Muscle of leg (tissue), 16 donors: ENCODE measurements at places on chromosomes 7 and 10.

DNA sequence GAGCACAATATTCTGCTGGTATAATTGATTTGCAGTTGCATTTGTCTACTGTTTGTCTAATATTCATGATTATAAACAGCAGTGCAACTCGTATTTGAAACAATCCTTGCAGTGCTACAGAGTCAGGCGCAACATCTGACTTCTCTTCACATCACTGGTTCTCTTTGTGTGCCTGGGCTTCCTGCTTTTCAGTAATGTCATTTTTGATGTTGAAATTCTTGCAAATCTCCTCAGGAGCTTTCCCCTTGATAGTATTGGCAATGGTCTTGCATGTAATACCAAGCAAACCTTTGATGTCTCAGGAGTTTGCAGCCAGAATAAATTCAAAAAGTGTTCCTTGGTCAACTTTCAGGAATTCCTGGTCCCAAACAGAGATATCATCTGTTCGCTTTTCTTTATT lies 20.2 kb downstream of the HPS6 start:
- DNase-seq: no peak

DNA sequence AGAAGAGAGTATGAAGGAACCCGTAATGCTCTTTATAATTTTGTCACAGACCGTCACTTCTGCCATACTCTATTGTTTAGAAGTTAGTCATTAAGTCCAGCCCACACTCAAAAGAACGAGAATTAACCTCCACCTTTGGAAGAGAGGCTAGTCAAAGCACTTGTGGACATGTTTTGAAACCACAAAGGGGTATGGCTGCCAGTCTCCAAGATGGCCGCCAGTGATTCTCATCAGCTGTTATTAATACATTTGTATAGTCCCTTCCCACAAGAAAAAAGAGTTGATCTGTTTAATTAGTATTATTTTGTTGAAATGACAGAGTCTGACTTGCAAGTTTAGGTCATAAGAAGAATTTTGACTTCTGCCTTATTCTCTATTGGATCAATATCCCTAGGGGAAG lies 23.2 kb upstream of the VOPP1 start:
- no peak for DNase-seq

DNA sequence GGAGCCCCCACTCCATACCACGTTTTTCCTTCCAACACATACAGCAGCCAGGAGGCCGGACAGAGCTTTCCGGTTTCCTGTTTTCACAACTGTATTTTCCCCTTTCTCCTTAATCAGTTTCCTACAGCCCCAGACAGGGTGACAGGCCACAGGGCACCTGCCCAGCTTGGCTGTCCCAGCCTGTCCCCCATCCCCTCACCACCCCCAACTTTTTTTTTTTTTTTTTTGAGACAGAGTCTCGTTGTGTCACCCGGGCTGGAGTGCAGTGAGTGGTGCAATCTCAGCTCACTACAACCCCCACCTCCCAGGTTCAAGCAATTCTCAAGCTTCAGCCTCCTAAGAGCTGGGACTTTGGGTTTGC lies 10.3 kb upstream of the HSPB1 start:
- DNase-seq: peak; percentile 76

GRCh38 chr7:13849163-13849892 lies 140.1 kb downstream of the ETV1 start:
- DNase-seq: no peak

DNA sequence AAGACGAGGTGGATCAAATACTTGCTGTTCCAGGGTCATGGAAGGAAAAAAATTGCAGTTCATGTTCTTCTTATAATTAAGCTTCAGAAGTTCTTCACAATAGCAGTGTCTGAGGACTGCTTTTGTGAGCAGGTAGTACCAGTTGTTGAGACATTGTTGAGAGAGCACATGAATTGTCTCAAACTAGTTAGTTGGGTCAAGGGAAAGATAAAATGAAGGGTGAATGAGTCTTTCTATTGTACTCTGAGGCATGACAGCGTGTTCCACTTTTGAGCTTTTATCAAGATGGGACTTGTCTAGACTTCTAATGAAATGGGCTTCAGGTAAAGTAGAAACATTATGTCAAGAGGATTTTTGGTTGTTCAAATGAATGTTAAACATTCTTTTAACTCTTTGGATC lies 26.0 kb downstream of the KAT6B start:
- DNase-seq: no peak

GRCh38 chr7:94286111-94286510 lies 108.6 kb upstream of the COL1A2 start:
- no peak for DNase-seq
